Vagina (tissue), 2 donors: ENCODE measurements at places on chromosomes 16 and 17. TPM values are rescaled to one million over a fixed set of nuclear protein-coding genes. Genes with fewer than 3 reads are reported as not detected.

GRCh38 chr17:29100296-29100695, 57.4 kb downstream of the PIPOX start:
- peaks cover 78% of the 10 kb centered on the region for H3K36me3 ChIP-seq
- H3K27me3 ChIP-seq, result no peaks in the 10 kb centered on the region
- H3K4me3 ChIP-seq, result no peak overlapping the region
- no peak for DNase-seq
- no peaks in the 10 kb centered on the region for H3K4me1 ChIP-seq
- no peak overlapping the region for H3K27ac ChIP-seq

DNA sequence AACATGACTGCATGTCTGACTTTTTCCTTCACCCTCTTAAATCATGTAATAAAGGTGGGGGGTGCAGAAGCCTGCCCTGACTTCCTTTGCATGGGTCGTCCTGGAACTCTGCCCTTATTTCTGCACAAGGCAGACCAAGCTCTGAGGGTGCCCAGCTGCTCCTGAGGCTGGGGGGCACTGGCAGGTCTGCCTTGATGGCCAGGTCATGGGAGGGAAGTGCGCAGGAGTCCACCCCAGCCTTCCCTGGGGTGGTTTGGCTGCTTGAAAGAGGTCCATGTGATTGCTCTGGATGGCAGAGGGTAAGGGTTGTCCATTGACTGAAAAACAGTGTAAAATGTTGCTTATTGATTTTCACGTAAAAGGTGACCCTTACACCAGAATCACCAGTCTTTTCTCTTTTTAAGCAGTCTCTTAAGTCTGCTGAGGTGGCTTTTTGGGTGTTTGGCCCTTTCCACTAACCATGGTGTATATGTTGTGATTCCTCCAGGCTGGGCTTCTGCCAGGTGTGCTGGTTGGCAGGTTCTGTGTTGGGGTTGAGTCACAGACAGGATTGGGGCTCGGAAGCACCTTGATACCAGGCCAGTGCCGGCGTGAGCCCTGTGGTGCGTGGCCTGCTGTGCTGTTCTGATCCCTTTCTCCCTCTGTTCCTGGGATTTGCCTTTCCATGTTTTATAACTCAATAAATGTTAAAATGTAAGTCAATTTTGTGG, 19.4 kb downstream of the DHX38 start:
- no peak overlapping the region for H3K27ac ChIP-seq
- no peak overlapping the region for H3K4me3 ChIP-seq
- peaks cover 53% of the 10 kb centered on the region for H3K36me3 ChIP-seq
- no peaks in the 10 kb centered on the region for H3K4me1 ChIP-seq
- no peaks in the 10 kb centered on the region for H3K27me3 ChIP-seq

- no peak for DNase-seq
- H3K27ac ChIP-seq, result no peak overlapping the region
- H3K4me3 ChIP-seq, result no peak overlapping the region
- H3K36me3 ChIP-seq, result no peaks in the 10 kb centered on the region
- H3K4me1 ChIP-seq, result no peaks in the 10 kb centered on the region
Measured at GRCh38 chr17:61984821-61985220, 57.0 kb upstream of the INTS2 start.

GRCh38 chr16:88373927-88374492, 8.7 kb upstream of the ZNF469 start:
- H3K4me1 ChIP-seq, result no peaks in the 10 kb centered on the region
- H3K36me3 ChIP-seq, result no peaks in the 10 kb centered on the region
- no peak for DNase-seq
- no peaks in the 10 kb centered on the region for H3K27me3 ChIP-seq
- H3K4me3 ChIP-seq, result no peak overlapping the region
- H3K27ac ChIP-seq, result no peak overlapping the region

GRCh38 chr16:69579783-69580481, 14.2 kb downstream of the NFAT5 start:
- no peak overlapping the region for H3K4me3 ChIP-seq
- DNase-seq, result no peak
- no peak overlapping the region for H3K27ac ChIP-seq
- peaks cover 47% of the 10 kb centered on the region for H3K4me1 ChIP-seq
- no peaks in the 10 kb centered on the region for H3K27me3 ChIP-seq
- no peaks in the 10 kb centered on the region for H3K36me3 ChIP-seq

DNA sequence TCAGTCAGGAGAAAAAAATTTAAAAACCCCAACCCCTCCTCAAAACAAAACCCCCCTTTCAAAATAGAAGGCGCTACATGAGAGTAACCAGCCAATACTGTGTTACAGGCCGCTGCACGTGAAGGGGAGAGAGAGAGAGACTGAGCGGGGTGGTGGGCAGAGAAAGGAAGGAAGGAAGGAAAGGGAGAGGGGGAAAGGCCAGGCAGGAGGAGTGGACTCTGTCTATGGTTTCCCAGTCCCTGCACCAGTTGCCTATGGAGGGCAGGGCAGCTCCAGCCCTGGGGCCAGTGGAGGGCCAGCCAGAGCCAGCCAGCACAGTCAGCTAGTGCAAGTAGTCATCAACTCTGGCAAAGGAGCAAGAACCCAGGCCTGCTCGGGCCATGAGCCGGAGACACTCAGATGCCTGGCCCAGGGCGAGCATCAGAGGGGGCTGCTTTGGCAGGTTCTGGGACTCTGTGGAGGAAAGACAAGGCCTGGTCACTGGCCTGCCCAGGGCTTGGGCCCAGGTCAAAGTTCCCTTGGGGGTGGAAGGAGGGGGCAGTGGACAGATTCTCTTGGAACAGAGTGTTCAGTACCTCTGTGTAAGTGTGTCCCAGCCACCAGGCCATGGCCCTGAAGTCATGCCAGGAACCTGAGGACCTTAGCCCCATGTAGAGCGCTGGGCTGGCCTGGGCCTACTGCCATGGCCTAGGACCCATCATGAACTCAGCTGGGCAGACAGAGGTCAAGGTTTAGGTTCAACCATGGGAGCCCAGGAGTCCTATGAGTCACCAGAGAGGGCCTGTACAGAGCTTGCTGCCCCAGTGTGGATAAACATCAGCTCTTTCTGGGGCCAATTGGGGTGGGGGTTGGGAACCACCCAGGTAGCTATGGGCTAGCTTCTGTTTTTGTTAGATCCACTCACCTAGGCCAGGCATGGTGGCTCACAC, 7.3 kb upstream of the GFOD2 start:
- no peak for DNase-seq
- H3K27ac ChIP-seq, result no peak overlapping the region
- H3K4me1 ChIP-seq, result no peaks in the 10 kb centered on the region
- no peaks in the 10 kb centered on the region for H3K36me3 ChIP-seq
- no peaks in the 10 kb centered on the region for H3K27me3 ChIP-seq

GRCh38 chr17:9285602-9286427, 264.5 kb downstream of the NTN1 start:
- no peak overlapping the region for H3K4me3 ChIP-seq
- H3K36me3 ChIP-seq, result no peaks in the 10 kb centered on the region
- H3K4me1 ChIP-seq, result peaks cover 21% of the 10 kb centered on the region
- H3K27ac ChIP-seq, result peak overlapping the region; percentile 59

DNA sequence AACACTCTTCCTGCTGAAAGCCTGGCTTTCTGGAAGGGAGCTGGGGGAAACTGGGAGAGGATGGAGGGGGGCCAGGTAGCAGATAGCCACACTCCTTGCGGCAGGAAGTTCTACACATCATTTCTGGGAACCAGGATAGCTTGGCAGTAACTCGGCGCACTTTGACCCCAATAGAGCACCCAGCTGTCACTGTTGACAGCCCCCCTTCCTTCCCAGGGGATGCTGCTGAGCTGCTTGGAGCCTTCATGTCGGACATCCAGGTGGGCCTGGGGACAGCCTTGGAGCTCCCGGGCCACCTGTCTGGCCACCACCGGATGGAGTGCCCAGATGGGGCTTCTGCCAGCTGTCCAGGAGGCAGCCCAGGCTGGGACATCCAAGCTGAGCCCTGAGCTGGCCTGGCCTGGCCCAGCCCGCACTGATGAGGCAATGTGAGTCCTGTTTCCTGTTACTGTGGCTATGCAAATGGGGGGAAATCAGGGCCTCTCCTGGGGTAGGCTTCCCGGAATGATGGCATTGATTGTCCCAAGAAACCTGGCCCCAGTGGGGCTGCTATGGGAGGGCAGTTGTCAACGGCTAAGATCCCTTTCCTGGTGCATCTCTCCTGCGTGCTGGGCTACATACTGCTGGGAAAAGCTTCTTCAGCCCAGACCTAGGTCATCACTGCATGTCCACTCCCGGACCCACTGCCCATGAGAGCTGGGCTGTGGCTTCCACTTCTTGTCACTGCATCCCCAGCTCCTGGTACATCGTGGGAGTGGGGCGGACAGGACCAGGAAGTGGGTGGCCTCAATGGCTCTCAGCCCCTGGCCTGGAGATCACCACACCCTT, 50.0 kb downstream of the SOCS1 start:
- H3K27me3 ChIP-seq, result no peaks in the 10 kb centered on the region
- no peak for DNase-seq
- no peak overlapping the region for H3K4me3 ChIP-seq

GRCh38 chr17:81025741-81026129, 9.2 kb upstream of the BAIAP2 start:
- H3K4me3 ChIP-seq, result no peak overlapping the region
- peaks cover 4% of the 10 kb centered on the region for H3K27me3 ChIP-seq
- no peak overlapping the region for H3K27ac ChIP-seq
- DNase-seq, result no peak
- no peaks in the 10 kb centered on the region for H3K36me3 ChIP-seq

Gene PDE6G
- not detected for total RNA-seq

Gene PLK1
- total RNA-seq, result 8.1 TPM

Gene IL4R
- 64.1 TPM for total RNA-seq

Gene CPNE7
- total RNA-seq, result 4.9 TPM
